Hematopoietic multipotent progenitor cell (in vitro differentiated cells): ENCODE measurements at places on chromosomes 5 and 9. TPM values are rescaled to one million over a fixed set of nuclear protein-coding genes. Genes with fewer than 3 reads are reported as not detected.

DNA sequence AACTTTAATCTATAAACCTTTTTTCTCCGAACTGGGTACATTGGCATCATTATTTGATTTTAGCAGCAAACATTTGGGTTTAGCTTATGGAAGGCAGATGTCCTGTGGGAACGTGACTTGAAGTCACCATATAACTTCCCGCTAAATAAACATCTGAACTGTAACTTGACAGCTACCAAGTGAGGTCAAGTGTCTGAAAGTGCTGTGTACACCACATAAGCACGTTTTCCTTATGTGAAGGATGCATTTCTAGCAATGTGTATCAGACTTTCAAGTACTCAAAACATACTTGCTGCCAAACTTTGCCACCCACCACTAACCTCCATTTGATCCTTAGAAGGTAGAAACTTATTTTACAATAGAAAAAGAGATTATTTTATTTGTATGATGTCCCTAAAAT, 35.7 kb downstream of the SLC1A3 start:
- no peak for DNase-seq

DNA sequence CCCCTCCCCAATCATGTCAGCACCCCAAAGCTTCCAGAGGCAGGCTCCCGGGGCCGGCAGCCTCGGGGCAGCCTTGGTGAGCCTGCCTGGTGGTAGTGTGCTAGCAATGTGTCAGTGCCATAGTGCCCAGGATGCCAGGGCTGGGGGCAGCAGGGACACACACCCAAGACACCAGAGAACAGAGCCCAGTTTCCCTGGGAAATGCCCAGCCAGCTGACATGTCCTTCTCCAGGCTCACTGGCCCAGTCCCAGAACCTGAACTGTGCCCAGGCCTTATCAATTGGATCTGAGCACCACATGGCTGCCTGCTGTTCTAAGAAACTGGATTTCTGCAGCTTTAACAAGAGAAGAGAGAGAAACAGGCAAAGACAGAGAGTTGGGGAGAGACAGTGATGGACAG, 74.9 kb upstream of the LRRTM2 start:
- no peak for DNase-seq

DNA sequence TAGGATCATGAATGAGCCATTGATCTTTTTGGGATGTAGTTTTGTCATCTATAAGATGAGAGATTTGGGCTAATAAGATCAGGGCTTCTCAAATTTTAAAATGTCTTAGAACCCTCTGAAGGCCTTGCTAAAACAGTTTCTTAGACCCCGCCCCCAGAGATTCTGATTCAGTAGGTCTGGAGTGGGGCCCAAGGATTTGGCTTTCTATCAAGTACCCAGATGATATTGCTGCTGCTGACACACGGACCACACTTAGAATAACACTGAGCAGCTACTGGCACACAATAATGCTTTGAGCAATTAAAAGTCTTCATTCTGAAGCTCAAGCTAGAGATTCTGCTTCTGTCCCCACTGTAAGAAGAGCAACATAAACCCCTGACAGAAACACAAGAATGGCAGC, 216.7 kb downstream of the SMARCA2 start:
- no peak for DNase-seq

GRCh38 chr5:2194236-2194555, 311.5 kb upstream of the IRX4 start:
- DNase-seq: no peak

GRCh38 chr5:115946655-115947054, 15.6 kb upstream of the LVRN start:
- no peak for DNase-seq

PCDHB9 gene
- total RNA-seq: not detected

FBP2 gene
- not detected for total RNA-seq

TBC1D13 gene
- 21.3 TPM for total RNA-seq

NDUFAF2 gene
- total RNA-seq: 2.7 TPM

ZBTB5 gene
- total RNA-seq: 21.3 TPM
